ENCODE measurements at places on chromosomes 3 and 15.

DNA sequence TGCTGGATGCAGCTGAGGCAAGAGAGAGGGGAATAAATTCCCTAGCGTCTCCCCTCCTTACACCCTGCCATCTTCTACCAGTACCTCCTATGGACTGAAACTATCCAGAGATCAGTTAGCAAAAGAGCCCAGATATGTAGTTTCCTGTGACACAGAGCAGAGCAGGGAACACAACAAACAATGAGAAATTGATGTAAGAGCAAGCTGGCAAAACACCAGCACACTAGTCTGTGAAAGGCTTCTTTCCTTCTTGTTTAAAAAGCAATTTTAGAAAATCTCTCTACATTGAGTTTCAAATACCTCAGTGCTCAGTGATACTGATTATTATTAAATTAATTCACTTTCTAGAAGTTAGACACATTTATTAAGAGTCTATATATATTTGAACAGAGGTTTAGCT lies 215.6 kb upstream of the AZI2 start:
- DNase-seq = no peak

GRCh38 chr3:194369522-194370279 lies at the start of gene LRRC15:
Gene LRRC15 (minus strand): TSS chr3:194369743. CDS start chr3:194361043, 8,700 bp downstream.
- no peak for DNase-seq

- DNase-seq = no peak
Observed at GRCh38 chr3:32084870-32085269, 21.6 kb upstream of the GPD1L start.

DNA sequence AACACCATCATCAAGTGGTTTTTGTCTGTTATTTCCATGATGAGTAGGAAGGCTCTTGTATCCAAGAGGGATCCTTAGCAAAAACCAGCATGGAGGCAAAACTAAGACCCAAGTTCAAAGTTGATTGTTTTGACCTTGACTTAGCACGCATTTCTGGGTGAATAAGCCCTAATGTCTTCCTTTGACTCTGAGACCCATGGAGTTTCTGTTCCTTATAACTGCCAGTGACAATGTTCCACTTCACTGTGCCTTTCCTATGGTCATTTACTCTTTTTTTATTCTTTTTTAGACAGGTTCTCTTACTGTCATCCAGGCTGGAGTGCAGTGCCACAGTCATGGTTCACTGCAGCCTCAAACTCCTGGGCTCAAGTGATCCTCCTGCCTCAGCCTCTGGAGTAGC lies 118.2 kb upstream of the MRPL3 start:
- DNase-seq = no peak

DNA sequence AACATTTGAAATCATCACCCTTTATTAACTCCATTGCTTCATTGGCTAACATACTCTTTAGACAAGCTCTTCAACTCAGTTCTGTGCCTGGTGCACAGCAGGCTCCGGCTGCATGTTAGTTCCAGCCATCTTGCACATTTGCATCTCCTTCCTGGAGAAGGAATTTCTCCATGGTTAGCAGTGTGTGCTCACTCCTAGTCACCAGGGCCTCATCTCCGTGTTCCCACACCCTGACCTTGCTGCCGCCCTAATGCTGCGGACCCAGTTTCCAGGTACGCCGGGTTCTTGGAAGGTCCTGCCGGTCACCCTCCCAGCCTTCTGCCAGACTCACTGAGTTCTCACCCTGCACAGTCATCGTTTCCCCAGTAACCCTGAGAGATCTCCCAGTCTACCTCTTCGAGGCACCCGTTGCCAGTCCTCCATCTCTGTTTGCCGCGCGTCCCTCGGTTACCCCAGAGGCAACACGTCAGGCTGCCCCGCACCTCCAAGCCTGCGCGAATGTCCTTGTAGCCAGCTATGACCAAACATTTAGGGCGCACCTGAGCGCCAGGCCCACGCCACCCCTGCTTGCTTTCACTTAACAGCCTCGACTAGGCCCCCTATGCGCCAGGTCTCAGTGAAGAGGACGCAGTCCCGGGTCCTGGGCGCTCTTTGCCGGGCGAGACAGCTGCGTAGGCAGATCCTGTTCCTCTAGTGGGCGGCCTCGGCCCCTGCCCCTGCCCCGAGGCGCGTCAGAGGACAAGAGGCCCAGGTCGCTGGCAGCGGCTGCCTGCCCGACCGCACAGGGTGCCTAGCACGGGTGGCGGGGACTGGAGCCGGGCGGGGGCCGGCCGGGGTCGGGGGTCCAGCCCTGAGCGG lies 747 bp upstream of the ZNF592 start:
- peak; percentile 57 for DNase-seq

GRCh38 chr3:187746442-187747281 lies 1.4 kb upstream of the BCL6 start:
- no peak for DNase-seq

GRCh38 chr15:68265674-68266073 lies 11.9 kb upstream of the FEM1B start:
- DNase-seq = no peak

- DNase-seq = no peak
Observed at GRCh38 chr3:174192471-174192870, 666.7 kb upstream of the NAALADL2 start.

GRCh38 chr3:100630664-100631063 lies 21.3 kb downstream of the ADGRG7 start:
- no peak for DNase-seq

- DNase-seq = no peak
Observed at GRCh38 chr3:174098746-174099145, 701.2 kb downstream of the NLGN1 start.

GRCh38 chr3:4571690-4572334 lies 78.7 kb downstream of the ITPR1 start:
- no peak for DNase-seq

GRCh38 chr3:13852638-13853009 lies 27.2 kb downstream of the WNT7A start:
- no peak for DNase-seq

DNA sequence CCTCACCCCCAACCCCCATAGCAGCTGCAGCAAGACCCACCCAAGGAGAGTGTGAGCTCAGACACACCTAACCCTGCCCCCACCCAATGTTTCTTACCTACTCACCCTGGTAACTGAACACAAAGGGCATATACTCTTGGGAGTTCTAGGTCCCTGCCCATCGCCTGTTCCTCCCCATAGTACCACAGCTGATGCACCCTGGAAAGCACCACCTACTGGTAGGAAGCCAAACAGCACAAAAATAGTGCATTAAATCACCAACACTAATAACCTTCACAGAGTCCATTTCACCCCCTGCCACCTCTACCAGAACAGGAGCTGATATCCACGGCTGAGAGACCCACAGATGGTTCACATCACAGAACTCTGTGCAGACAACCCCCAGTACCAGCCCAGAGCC lies 245.2 kb downstream of the EFHB start:
- DNase-seq = no peak

- no peak for DNase-seq
Observed at GRCh38 chr15:64897345-64897985, 14.2 kb upstream of the ANKDD1A start.

- no peak for DNase-seq
Observed at GRCh38 chr15:80191897-80192595, 39.2 kb downstream of the FAH start.

DNA sequence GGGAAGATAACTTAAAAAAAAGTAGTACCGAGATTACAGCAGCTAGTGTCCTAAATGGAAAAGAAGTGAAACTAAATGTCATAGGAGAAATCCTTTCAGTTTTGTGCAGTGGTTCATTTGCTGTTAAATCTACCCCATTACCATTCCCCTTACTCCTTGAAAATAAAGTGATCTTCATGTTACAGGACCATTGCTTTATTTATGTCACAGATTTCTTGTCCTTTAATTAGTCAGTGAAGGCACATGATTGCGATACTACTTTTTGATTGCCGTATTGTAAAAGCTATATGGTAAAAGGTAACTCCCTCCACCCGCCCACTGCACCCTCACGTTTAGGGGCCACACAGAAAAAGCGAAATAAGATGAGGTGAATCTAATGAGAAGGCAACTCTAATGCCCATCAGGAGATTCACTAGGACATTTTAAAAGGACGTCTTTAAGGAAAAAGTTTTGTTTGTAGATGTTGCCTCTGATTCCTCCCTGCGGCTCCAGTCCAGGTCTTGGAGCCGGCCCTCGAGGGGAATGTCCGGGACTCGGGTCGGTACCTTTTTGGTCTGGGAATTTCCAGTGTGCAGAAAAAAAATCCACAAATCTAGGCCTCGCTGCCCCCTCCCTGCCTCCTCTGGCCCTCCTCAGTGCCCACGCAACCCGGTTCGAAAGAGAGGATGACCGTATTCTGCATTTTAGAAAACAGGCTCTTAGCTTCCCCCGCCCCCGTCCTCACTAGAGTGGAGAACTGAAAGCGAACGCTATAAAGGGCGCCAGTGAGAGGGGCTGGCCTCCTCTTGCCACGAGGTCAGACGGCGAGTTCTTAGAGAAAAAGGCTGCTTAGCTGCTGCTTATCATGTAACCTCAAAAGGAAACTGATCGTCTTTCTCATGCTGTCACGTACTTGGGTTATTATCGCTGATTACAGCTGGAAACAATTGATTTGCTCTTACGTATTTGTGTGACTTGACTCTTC lies 21.8 kb upstream of the NFKBIZ start:
- peak; percentile 54 for DNase-seq

DNA sequence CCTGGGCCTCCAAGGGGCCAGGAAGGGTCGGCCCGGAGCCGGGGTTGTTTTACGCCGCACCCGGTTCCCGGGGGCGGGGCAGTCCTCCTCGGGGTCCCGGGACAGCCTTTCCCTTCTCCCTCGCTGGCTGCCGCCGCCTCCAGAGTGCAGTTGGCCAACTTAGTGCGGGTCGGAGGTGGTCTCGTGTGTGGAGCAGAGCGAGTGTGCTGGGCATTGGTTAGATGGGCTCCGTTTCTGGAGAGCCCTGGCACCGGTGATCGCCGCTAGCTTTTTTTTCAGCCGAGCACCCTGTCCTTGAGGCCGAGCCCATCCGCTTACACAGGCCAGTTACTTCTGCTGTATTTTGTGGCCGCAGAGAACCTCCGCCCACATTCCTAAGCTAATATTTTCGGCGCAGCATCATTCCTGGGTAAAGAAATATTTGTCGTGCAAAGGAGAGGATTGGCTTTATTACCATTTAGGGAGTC lies 585 bp downstream of the KIF23 start:
- DNase-seq = no peak

DNA sequence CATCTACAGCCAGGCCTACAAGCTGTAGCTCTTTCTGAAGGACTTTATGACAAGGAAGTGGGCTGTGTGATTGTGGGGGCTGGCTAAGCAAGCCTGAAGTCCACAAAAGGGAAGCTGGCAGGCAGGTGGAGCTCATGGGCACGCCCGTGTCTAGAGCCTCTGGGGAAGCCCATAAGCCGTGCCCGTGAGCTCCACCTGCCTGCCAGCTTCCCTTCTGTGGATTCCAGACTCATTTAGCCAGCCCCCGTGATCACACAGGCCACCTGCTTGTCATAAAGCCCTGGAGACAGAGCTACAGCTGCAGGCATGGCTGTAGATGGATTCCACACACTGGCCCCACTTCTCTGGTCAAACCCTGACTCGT lies 15.2 kb downstream of the EFCC1 start:
- peak; percentile 83 for DNase-seq

DNA sequence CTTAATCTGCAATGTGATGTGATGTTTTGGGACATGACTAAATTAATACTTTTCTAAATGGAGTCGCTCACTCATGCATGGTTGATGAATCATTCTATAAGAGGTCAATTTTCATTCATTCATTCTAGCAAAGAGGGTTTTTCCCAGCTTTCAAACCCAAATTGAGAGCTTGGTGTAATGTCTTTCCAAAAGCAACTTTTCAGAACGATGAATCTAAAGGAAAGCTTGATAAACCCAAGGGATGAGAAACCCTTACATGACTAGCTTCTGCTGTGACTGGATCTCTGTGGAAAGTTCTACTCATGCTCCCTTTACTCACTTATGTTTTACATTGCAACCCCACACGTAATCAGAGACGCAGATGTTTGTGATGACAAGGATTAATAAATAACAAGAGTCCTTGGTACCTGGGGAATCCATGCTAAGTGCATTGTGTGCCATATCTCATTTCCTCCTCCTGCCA lies 47.7 kb downstream of the PDZRN3 start:
- DNase-seq = no peak

DNA sequence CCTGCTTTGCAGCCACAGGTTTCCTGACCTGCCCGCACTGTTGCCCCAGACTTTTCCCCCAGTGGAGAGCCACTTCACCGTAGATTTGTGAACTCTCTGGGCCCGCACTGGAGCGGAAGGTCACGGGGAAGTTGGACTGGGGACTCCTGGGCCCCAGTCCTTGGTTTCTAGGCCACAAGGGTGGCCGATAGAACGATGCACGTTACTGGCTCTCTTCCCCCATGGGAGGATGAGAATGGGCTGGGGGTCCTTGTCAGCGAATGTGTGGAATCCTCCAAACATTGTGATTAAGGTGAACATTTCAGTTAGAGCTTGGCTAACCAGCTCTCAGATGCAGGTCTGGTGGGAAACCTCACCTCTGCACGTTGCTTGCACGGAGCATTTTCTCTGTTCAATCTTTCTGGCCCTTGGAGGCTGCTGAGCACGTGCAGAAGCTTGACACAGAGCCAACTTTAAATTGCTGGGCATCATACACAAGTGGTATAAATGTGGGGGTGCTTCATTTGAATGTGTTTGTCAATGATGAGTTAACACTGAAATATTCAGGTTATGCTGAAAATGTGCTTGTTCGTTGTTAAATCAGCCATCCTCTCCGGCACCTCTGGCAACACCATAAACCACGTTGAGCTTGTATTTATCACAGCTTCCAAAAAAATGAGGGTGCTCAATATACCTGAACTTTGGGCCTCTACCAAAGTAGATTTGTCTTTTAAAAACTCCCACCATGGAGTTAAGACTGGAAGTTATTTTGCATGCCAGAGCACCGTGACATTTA lies 976 bp downstream of the DIS3L start:
- peak; percentile 39 for DNase-seq

DNA sequence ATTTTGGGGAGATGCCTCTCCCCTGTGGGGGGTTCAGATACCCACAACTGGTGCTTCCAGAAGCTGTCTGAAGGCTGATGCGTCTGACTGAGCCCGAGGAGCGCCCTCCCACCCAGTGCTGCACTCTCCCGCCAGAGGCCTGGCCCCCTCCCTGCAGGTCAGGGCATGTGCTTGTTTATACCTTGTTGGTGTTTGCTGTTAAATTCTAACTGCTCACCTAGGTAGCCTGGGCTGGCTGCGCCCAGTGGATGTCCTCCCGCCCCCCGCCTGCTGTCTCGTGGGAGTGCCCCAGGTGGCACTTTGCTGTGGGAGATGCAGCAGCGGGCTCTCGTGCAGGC lies 12.9 kb downstream of the KLF13 start:
- no peak for DNase-seq

- DNase-seq = no peak
Observed at GRCh38 chr15:91956026-91956723, 102.7 kb downstream of the SLCO3A1 start.

All from NCI-H774 (cell line).